ENCODE measurements at places on chromosomes 7 and 10. TPM values are rescaled to one million over a fixed set of nuclear protein-coding genes. Genes with fewer than 3 reads are reported as not detected.

GRCh38 chr10:136465-136762, 1.2 kb downstream of the ZMYND11 start:
- peak overlapping the region; percentile 80 for H3K27ac ChIP-seq
- H3K4me1 ChIP-seq: no peaks in the 10 kb centered on the region
- no peaks in the 10 kb centered on the region for H3K36me3 ChIP-seq

DNA sequence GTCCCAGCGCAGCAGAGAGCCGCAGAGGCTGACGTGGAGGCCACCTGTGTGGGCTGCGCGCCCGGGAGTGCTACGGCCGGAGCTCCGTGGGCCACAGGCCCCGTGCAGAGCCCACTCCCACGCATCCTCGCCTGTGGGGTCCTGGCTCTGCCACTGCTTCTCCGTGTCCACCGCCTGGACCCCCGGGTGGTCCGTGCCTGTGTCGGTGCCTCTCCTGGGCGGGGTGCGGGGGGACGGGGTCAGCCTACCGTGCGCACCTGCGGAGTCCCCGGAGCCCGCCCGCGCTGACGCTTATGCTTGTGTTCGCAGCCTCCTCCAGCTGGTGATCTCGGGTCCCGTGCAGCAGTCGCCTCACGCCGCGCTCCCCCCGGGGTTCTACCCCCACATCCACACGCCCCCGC, 7.8 kb upstream of the ZNF853 start:
- no peak for DNase-seq
- no peak overlapping the region for H3K4me3 ChIP-seq
- H3K27me3 ChIP-seq: no peaks in the 10 kb centered on the region
- H3K36me3 ChIP-seq: peaks cover 3% of the 10 kb centered on the region
- no peaks in the 10 kb centered on the region for H3K4me1 ChIP-seq

The DPP6 gene
- not detected for total RNA-seq

DNA sequence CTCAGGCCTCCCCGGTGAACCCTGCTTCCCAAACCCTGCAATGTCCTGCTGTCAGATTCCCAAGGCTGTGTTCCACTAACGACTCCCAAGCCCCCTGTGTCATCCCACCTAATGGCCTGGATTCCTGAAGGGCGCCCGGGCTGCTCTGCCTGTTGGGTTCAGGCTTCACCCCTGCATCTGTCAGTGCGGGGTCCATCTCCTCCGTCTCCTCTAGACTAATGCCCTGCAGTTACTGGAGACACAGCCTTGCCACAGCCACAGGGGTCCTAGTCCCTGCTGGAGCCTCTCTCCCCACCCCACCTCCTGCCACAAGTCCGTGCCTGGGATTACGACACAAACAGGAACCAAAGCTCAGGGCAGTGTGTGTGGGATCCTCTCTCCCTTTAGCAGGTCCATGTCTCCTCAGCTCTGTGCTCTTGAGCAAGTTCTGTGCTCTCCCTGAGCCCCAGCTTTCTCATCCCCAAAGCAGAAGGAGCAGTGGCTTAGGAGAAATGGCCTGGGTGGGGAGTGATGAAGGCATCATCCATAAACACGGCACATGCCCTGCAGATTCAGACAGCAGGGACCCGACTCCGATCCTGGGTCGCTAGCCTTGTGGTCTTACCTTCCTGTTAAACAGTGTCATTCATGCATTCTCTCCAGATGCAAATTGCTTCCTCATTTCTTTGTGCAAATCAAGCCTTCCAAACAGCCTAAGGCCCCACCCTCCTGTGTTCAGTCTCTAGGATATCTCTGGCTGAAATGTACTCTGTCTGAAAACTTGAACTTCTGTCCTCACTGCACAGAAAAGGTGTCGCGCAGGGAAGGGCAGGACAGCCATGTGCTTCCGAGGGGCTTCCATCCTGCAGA, 8.2 kb upstream of the RBP3 start:
- H3K27ac ChIP-seq: no peak overlapping the region
- no peaks in the 10 kb centered on the region for H3K36me3 ChIP-seq
- H3K27me3 ChIP-seq: no peaks in the 10 kb centered on the region
- no peaks in the 10 kb centered on the region for H3K4me1 ChIP-seq
- DNase-seq: no peak

DNA sequence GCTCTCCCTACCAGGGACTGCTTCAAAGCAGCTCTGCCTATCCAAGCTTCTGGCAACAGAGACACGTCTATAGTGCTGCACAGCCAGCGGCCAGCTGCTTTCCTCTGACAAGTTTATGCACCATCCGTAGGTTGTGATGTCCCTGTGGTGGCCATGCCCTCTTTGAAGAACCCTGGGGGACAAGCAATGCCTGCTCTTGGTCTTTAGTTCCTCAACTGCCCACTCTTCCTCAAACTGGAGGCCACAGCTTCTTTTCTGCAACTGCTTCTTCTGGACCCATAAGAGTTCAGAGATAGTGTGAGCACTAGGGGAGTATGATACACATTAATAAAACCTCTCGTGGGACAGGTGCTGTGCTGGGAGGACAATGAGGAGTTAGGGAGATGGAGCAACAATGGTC, 164.9 kb downstream of the ELMO1 start:
- no peak overlapping the region for H3K27ac ChIP-seq
- H3K4me1 ChIP-seq: peaks cover 11% of the 10 kb centered on the region
- H3K27me3 ChIP-seq: no peaks in the 10 kb centered on the region
- DNase-seq: no peak
- H3K36me3 ChIP-seq: no peaks in the 10 kb centered on the region

- no peaks in the 10 kb centered on the region for H3K36me3 ChIP-seq
- DNase-seq: no peak
- no peaks in the 10 kb centered on the region for H3K27me3 ChIP-seq
- no peaks in the 10 kb centered on the region for H3K4me1 ChIP-seq
- no peak overlapping the region for H3K4me3 ChIP-seq
These were observed 807.4 kb downstream of the TNS3 start for GRCh38 chr7:46774515-46774914.
